ENCODE measurements at places on chromosomes 3 and 15. TPM values are rescaled to one million over a fixed set of nuclear protein-coding genes. Genes with fewer than 3 reads are reported as not detected.
A peak's percentile ranks its signal among the peaks of the same experiment; 100 is the strongest.

SCN11A gene
- total RNA-seq, result 2.0 TPM

PAQR5 gene
- total RNA-seq, result 0.13 TPM

MED12L gene
- total RNA-seq, result 11.7 TPM

CHST14 gene
- 16.0 TPM for total RNA-seq

TRA2B gene
- total RNA-seq, result 119 TPM

EPHA3 gene
- total RNA-seq, result 25.4 TPM

CYP8B1 gene
- total RNA-seq, result not detected

SPINK8 gene
- not detected for total RNA-seq

CSPG5 gene
- total RNA-seq, result 1.4 TPM

LIPC gene
- total RNA-seq, result 0.44 TPM

CCDC33 gene
- 0.04 TPM for total RNA-seq

DNA sequence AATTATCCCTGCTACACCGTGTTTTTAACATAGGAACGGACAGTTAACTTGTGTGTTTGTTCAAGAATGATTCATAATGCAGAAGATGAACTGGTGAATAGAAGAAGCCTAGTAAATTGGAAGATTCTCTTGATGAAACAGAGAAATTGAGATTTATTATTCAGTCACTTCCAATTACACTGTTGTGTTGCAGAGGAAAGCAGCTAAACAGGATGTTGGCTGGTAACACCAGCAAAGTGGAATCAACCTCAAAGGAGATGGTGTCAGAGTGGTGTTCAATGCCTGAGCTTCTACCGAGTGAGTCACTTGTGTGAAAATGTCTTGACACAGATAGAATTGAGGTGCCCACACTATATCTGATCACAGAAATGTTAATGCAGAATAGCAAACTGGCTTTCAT, 399.6 kb downstream of the LPP start:
- DNase-seq, result no peak

- DNase-seq, result peak; percentile 33
Observed at GRCh38 chr3:101351829-101352228, 31.5 kb upstream of the IMPG2 start.

GRCh38 chr3:24829011-24829581, 334.4 kb upstream of the THRB start:
- peak; percentile 68 for DNase-seq

- no peak for DNase-seq
Observed at GRCh38 chr3:31165399-31165860, 271.0 kb upstream of the GADL1 start.

DNA sequence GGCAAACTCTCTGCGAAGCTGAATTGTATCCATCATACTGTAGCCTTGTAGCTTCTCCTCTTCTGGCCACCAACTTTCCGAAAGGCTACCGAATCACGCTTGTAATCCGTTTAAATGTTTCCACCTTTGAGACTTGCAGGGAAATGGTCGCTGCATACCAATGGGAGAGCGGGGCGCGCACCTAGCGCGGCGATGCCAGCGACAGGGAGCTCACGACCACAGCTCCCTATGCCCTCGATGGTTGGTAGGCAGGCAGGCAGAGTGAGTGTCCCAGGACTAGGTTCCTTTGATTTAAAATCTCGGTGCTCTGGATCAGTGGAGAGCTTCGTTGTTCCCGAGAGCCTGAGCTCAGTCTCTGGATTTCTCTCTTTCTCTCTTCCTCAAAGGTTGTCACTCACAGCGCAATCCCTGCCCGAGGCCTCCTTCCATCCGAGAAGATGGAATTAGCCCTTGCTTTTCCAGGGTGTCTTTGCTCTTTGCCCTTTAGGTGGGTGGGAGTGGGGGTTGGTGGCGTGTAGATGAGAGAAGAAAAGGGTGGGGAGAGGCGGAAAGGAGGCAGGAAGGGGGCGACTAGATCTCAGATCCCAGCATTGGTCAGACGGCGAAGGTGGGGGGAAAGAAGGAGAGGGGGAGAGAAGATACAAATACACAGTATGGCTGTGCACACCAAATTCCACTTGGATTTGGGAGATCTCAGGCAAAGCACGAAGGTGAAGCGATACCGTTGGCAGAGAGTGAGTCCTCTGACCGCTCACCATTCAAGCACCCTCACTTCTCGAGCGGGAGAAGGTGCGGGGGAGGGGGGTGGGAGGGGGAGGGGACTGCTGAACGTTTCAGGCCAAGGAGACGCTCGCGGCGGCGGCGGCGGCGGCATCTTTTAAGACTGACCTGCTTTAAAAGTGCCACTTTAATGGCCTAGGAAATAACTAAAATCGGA, at the start of gene SLITRK3:
SLITRK3 (minus strand) TSS at position 745 of the 937 bp plus-strand sequence. CDS start 5,554 bp downstream, outside the sequence.
- peak; percentile 29 for DNase-seq

GRCh38 chr3:128487813-128488635, 5.0 kb downstream of the GATA2 start:
- peak; percentile 90 for DNase-seq

DNA sequence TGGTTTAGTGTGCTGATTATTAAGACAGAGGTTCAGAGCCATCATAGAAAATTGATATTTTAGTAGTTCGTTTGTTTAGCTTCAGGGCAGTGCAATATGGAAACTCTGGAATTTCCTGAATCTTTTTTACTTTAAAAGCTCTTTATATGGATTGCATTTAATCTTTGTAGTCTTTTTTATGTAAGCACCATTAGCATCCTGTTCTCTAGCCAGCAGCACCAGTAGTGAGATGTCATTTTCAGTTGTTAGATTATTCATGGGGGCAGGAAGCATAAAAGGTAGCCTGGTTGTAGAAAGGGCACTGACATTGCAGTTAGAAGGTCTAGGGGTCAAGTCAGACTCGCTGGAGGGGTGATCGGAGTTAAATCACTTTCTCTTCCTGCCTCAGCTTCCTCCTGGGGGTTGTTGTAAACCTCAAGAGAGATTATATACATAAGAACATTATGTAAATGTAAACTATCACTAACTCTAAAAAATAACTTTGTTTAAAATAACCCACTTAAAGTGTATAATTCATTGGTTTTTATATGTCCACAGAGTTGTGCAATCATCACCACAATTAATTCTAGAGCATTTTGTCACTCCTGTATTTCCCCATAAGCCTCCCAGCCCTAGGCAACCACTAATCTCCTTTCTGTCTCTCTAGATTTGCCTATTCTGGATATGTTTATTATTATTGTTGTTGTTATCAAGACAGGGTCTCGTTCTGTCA, 31.4 kb upstream of the ITPKA start:
- no peak for DNase-seq

DNA sequence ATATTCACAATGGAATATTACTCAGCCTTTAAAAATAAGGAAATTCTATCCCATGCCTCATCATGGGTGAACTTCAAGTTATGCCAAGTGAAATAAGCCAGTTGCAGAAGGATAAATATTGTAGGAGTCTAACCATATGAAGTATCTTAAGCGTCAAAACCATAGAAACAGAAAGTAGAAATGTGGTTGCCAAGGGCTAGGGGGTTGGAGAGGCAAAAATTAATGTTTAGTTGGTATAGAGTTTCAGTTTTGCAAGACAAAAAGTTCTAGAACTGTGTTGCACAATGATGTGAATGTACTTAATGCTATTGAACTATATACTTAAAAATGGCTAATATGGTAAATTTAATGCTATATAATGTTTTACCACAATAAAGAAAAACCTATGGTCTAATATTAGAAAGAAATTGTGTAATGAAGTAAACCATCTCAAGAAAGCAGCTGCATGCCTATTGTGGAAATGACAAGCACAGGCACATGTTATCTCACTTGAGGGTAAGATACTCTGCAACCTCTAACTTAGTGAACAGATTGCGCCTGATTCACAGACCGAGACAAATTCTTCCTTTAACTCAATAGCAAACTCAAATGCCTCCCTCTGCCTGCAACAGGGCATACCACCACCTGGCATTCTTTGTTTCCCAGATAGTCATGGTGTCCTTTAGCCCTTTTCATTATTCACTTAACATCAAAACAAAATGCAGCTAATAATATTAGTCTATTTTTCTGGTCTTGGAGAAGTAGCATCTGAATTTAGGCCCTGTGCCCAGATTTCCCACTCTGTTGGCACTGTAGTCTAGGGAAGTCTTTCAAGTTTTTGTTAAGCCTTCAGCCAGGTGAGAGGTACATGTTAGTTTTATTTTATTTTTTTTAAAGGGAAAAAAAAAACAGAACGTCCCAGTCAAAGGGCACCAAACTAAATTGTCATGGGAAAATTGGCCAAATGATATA, 80.2 kb upstream of the ACP3 start:
- no peak for DNase-seq

GRCh38 chr15:85151145-85151544, 169.5 kb downstream of the PDE8A start:
- no peak for DNase-seq

- no peak for DNase-seq
Observed at GRCh38 chr3:113663324-113663750, 33.1 kb downstream of the USF3 start.

GRCh38 chr15:61079529-61079928, 149.6 kb downstream of the RORA start:
- no peak for DNase-seq

DNA sequence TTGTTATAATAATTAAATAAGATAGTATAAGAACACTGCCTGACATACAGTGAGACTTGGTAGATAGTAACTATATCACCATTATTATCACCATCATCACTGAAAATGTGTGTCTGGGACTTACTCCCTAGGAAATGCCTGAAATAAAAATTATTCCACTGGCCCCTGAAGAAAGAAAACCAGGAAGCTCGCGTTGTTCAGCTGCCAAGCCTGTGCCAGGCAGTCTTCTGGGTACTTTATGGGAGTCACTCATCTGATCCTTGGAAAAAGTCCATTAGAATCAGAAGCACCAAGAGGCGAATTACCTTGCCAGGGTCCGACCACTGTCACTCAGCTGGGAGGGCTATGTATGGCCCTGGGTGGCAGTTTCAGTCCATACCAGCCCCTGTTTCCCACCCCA, 220.3 kb upstream of the TPM1 start:
- no peak for DNase-seq

DNA sequence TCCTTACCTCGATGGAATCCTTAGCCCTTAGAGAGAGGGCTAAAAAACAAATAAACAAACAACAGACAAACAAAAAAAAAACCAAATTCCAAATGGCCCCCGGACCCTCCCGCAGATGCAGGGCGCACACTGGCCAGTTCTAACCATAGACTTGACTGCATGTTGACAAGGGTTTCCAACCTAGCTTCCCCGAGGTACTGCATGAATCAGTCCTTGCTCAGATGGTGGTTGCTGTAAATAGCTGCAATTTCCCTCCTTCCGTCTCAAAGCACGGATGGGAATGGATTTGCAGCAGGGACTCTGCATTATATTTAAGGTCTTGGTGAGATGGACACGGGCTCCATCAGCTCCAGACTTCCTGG, 162.8 kb downstream of the CD47 start:
- peak; percentile 50 for DNase-seq

DNA sequence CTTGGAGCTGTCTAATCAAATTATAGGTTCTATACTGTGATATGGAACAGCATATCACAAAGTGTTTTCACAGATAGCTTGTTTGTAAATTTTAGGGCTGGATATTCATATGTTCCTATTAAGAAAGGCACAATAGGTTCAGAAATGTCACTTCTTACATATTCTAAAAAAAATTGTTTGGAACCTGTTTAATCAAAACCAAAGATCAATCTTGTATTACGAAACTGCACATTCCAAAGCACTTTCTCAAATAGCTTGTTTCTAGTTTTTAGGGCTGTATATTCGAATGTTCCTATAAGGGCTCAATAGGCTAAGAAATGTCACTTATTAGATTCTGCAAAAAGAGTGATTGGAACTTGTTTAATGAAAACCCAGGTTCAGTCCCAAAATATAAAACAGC, 67.4 kb upstream of the OSBPL11 start:
- no peak for DNase-seq

DNA sequence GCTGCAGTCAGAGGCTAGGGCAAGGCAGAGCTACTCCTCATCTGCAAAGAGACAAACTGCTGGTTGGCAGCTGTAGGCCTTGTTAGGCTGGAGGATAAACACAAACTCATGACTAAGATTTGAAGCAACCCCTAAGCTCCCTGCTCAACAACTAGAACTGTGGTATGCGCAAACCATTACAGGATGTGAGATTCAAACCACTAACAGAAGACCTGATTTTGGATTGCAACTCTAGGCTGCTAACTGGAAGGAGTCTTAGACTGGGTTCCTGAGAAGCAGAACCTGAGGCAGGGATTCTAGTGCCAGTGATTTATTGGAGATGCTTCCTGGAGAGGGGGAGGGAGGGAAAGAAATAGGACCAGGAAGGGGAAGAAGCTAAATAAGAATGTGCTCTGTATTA, 22.5 kb downstream of the CCR4 start:
- no peak for DNase-seq

DNA sequence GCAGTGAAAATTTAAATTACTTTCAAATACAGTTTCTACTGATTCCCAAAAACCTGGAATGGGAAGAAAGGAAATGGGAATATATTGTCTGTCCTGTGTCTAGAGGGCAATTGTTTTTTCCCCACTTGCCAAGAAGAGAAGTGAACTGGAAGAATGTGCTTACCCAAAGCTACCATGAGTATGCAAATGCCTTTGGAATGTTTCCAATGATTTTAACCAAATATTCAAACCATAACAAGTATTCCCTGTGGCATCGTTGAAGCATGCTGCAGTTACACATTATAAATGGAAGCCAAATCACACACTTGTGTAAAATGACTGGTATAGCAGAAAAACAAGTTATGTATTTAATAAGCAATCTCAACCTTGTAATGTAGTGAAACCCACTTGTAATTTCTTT, 368.2 kb downstream of the GBE1 start:
- DNase-seq, result no peak

DNA sequence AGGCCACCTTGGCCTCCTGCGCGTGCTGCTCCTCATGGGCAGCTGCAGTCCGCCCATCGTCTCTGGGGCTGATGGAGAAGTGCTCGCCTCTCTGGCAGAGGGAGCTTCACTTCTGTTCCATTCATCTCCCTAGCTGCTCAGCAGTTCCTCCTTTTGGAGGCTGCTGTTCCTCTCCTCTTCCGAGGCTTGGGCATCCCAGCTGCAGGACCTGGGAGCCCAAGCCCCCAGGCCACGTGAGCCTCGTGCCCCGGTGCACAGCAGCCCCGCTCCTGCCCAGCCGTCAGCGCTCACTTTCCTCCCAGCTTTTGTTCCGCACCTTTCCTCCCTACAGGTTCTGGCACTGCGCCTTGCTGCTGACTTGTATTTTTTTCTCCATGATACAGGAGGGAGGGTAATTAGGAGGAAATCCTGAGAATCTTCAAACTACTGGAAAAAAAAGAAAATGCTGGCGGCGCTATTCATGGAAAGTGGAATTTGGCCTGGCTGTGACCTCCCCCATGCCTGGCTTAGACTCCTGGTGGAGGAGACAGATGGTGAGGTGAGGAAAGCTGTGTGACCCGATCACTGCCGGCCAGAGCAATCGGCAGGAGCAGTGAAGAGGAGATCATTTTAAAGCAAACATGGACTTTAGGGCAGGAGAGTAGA, 210.1 kb downstream of the CHST2 start:
- peak; percentile 89 for DNase-seq

GRCh38 chr3:16869261-16870005, 15.3 kb upstream of the PLCL2 start:
- DNase-seq, result no peak

DNA sequence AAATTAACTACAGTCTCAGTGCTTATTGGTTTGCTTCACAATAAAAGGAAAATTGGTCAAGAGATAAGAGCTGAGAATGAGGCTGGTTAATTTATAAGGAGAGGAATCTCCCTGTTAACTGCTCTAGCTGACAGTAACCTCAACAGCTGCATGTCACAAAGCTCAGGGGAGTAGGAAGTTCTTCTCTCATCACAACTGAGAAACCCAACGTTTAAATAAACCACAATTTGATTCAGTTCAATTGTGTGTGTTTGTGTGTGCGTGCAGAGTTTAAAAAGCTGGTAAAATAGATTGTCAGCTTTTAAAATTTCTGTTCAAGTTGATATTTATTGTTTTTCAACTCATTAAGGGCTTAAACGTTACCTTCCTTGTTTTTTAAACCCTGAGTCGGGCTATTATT, 3.5 kb upstream of the TGFBR2 start:
- no peak for DNase-seq

GRCh38 chr15:95574053-95574452, 756.4 kb upstream of the NR2F2 start:
- no peak for DNase-seq
